ENCODE measurements at places on chromosomes 2 and 18.

DNA sequence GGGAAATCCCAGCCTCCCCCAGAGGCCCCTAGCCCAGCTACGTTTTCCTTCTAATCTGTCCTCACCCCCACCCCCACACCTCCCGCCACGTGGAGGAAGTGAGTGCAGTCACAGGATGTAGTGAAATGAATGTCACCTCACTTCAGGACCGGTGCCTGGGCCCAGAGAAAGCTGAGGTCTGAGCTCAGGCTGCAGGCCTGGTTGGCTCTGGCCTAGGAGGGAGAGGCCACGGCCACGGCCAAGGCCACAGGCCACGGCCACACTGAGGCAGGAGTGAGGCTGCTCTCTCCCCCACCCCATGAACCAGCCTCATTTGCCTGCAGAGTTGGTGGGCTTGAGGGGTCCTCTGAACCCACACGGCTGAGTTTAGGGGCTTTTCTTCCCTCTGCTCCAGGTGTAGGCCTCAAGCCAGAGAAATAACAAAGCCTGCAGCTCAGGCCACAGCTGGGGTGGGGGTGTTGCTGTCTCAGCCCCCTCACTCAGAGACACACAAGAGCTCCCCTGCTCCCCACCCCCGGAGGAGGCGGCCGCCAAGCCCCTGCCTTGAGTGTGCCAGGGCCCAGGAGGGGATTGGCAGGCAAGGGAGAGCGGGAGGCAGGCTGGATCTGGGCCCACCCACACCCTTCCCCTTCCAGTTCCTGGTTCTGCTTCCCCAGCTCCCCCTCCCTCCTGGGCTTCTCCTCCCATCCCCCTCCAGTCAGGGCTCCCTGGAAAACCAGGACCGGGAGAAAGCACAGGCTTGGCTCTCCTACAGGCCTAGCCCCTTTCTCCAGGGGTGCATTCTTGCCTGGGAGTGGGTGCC lies 27.0 kb downstream of the DNMT3A start:
- no peak for DNase-seq

GRCh38 chr2:111024496-111024895 lies 96.2 kb upstream of the BCL2L11 start:
- DNase-seq, result no peak

DNA sequence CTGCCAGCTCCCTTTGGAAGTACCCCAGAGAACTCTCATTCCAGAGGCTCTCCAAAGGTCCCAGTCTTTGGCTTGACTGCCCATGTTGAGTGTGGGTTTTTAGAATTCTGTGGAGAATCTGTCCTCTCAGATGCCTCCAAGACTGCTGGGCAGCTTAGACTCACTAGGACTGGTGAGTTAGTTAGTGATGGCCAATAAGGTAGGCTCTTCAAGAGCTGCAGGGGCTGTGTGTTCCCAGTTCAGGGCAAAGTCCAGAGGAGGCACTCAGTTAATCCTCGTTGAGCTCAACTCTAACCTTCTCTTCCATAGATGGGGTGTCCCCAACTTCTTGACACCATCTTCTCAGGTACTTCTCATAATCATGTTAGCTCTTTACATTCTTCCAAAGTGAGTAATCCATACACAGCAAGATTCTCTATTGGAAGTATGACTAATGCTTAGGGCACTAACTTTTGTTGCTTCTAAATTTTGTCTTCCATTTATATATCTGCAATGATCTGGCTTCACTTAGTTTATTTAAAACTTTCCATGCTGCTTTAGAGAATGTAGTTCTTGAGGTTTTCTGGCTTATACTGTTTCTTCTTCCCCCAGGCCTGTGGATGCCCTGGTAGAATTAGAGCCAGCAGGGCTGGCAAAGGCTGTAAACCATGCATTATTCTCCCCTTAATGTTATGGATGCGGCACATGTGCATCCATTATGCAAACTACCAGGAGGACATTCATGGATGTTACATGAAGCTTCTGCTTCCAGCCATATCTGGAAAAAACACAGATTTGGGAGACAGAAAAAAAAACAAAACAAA lies 88.9 kb downstream of the POLE4 start:
- DNase-seq, result no peak

DNA sequence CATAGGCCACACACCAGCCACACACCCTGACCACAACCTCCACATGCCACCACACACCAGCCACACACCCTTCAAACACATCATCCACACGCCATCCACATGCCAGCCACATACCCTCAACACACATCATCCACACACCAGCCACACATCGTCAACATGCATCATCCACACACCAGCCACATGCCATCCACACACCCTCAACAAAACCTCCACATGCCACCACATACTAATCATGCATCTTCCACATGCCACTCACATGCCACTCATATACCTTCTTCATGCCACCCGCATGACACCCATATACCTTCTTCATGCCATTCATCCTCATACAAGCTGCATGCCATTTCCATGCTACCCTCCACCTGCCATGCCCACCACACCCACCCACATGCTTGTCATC lies 12.4 kb downstream of the TNS1 start:
- no peak for DNase-seq

DNA sequence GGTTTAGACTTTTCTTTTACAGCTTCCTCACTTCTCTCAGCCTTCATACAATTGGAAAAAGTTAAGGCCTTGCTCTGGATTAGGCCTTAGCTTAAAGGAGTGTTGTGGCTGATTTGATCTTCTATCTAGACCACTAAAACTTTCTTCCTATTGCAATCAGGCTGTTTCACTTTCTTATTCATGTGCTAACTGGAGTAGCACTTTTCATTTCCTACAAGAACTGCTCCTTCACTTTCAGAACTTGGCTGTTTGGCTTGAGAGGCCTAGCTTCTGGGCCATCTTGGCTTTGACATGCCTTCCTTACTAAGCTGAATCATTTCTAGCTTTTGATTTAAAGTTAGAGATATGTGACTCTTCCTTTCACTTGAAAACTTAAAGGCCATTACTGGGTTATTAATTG lies 114.3 kb downstream of the ARHGEF4 start:
- DNase-seq, result no peak

DNA sequence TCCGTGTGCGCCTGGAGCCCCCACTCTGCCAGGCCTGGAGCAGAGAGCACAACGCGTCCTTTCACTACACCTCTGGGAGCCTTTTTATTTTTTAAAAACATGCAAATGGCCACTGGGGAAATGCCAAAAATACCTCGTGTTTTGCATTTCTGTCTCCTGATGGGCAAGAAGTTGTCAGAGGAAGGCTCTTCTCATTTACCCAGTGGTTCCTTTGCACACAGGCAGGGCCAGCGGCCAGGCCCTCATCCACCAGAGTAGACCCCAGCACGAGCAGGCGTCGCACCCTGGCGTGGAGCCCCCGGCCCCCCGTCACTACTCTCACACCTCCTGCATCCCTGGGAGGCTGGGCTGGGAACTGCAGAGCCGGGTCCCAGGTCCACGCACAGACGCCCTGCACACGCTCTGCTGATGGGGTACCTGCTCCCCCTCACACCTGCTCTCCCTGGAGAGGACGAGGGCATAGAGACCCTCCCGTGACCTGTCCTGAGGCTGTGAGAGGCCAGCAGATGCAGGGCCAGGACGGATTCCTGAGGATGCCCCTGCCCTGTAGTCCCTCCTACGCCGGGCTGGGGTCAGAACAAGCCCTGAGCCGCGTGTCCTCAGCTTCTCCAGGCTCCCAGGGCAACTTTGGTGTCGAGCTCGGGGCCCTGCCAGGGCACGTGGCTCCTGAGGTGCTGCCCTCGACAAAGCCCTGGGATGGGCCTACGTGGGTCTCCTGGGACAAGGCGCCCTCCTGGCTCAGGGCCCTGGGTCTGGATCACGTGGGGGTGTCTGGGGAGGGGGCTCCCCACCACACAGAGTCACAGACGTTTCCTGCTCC lies 65.0 kb downstream of the NFATC1 start:
- no peak for DNase-seq

All from DMS 273 treated with DMSO at 0.1 percent for 48 hours (cell line).